COLO829 (cell line): ENCODE measurements at places on chromosomes 3 and 15.

GRCh38 chr15:76763554-76763953 lies 141.6 kb downstream of the SCAPER start:
- DNase-seq, result no peak

- DNase-seq, result no peak
Measured at GRCh38 chr15:79815468-79815867, 81.3 kb downstream of the MTHFS start.

DNA sequence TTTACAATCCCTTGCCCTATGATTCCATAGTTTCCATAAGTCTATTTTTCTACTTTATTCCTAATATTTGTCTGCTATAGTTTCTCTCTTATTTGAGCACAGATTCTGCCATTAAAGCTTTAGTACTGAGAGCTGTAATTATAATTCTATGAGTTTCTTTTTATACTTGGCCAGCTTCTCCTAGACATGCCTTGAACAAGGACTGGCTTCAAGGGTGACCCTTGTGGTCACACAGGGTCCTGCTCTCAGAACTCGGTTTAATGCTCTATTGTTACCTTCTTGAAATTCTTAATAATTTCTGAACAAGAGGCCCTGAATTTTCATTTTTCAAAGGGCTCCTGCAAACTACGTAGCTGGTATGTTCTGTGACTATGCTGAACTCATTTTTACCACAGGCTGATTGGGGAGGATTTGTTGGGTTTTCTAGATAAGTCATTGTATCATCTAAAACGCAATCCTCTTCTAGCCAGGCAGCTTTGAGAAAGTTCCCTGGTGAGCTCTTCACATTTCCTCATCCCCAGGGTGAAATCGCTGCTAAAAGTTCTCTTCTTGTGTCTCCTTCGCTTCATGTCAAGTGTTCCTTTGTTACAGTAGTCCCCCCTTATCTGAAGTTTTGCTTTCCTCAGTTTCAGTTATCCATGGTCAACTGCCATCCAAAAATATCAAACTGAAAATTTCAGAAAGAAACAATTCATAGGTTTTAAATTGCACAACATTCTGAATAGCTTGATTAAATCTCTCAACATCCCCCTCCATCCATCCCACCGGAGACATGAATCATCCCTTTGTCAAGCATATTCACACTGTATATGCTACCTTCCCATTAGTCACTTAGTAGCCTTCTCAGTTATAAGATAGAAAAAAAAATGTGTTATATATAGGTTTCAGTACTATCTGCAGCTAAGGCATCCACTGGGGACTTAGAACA lies 12.6 kb upstream of the PLCL2 start:
- peak; percentile 38 for DNase-seq

- peak; percentile 53 for DNase-seq
Measured at GRCh38 chr15:43958861-43959330, 132.1 kb downstream of the WDR76 start.

DNA sequence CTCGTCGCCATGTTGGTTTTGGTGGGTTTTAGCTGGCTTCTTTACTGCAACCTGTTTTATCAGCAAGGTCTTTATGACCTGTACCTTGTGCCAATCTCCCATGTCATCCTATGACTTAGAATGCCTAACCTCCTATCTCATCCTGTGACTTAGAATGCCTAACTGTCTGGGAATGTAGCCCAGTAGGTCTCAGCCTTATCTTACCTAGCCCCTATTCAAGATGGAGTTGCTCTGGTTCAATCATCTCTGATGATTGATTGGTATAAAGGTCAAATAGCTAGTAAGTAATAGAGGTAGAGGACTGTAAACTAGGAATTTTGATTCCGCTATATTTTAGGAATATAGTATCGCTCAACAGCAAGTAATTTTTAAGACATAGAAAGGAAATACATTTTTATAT lies 1.3 kb upstream of the ACKR2 start:
- DNase-seq, result no peak

- DNase-seq, result no peak
Measured at GRCh38 chr15:31563421-31563820, 236.8 kb downstream of the KLF13 start.

- DNase-seq, result no peak
Measured at GRCh38 chr15:62440362-62441105, 275.4 kb upstream of the C2CD4B start.

- peak; percentile 75 for DNase-seq
Measured at GRCh38 chr3:184289426-184289938, 9.6 kb upstream of the PSMD2 start.

- DNase-seq, result no peak
Measured at GRCh38 chr3:62672988-62673313, 202.3 kb downstream of the CADPS start.

- DNase-seq, result no peak
Measured at GRCh38 chr3:58537412-58538301, 667 bp upstream of the ACOX2 start.

DNA sequence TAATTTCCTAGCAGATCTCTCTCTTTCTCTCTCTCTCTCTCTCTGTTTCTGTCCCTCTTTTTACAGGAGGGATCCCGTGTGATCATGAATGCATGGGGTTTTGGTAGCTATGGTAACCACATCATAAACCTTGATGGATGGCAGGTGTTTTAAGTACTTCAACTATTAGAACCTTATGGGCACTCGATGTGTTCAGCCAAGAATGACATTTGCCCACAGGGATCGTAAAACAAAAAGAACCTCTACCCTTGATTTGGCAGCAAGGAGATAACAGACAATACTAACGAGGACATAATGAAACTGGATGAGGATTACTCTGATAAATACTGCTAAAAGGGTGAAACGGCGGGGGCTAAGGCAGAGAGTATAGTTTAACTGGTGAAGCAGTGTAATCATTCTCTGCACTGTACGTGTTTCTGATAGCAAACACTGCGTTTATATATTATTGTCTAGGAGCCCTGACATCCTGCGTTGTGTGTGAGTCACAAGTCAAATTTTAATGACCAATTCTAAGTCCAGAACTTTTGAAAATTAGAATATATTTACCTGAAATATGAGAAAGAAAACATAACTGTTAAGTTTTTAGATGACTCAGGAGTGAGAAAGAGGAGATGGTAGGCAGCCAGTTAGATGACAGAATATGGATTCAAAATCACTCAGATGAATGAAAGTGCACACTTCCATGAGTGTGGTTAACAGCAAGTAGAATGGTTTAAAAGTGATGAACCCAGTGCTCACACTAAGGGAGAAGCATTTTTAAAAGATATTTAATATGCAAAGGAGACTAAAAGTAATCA lies 80.3 kb downstream of the OTOL1 start:
- DNase-seq, result no peak

DNA sequence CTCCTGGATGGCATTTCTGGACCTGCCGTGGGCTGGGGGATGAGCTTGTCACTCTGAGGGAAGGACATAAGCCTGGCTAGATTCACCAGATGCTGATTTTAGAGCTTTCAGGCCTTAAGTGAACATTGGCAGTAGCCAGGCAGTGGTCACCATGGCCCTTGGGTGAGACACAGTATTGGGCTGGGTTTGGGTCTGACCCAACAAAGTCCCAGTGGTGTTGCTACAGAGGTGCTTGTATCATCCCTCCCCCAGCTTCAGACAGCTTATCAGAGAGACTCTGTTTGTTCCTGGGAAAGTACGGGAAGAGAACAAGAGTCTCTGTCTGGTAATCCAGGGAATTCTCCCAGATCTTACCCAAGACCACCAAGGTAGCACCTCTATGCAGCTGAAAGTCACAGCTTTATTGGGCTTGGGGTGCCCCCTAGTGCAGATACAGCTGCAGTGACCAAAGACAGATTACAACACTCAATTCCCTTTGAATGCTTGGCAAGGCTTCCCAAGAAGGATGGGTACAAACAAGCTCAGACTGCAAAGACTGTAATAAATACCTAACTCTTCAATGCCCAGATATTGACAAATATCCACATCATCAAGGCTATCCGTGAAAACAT lies 9.8 kb upstream of the RUVBL1 start:
- DNase-seq, result no peak

DNA sequence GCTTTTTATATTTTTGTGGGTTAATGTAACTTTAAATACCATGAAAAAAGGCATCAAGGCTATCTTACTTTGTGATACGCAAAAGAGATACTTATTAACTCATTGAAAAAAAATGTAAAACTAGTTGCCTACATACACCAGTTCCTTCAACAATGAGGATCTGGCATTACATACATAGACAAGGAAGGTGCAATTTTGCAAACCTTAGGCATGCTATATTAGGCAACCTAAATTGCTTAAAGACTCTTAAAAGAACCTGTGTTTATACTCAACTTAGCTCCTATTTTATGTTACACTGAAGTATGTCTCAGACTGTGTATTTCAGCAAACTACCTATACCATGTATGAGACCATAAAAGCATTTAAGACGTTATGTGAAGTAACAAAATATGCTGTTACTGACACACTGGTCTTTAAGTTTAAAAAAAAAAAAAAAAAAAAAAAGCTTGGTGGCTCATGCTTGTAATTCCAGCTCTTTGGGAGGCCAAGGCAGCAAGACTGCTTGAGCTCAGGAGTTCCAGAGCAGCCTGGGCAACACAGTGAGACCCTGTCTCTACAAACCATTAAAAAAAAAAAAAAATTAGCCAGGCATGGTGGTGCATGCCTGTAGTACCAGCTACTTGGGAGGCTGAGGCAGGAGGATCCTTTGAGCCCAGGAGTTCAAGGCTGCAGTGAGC lies 9.1 kb downstream of the TASOR start:
- no peak for DNase-seq

DNA sequence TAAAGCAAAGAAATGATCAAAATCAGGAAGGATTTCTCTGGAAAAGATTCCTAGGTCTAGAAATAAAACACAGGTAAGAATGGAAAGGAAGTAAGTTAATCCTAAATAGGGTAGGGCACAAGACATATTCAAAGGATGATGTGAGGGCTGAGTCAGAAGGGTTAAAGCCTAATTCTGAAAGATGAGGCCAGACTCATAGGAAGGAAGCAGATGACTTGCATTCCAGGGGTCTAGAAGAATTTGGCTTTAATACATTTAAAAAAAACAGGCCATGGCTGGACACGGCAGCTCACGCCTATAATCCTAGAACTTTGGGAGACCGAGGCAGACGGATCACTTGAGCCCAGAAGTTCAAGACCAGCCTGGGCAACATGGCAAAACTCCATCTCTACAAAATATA lies 3.2 kb downstream of the SSR3 start:
- DNase-seq, result no peak

DNA sequence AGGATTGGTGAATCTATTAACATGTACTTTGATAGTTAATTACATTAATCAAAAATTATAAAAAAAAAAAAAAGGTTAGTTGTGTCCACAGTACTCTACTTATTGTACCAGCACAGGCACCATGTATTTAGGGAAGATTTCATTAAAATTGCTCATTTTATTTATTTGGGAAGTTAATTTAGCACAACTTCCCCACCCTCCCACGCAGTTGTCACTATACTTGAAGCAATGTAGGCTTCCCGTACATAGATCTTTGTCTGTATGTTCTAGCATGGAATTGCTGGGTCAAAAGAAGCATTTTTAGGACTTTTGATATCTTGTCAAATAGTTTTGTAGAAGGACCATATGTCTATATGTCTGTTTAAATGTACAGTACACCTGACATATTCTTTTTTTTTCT lies 4.4 kb downstream of the GPR27 start:
- DNase-seq, result no peak

DNA sequence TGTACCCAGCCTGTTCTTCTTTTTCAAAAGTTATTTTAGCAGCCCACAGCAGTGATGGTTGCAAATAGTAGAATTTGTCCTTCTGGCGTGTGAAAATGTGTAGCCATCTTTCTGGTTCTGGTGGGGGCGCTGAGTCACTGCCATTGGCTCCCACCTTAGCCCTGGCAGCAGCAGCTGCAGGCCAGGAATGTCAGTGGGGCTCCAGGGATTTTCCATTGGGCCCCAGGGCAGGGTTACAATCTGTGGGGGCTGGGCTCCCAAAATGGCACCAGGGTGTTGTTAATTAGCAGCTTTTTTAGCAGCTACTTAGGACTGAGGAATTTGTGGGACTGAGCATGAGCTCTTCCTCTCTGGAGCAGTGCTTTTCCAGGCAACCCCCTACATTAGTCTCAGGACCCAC lies 38.9 kb downstream of the TOPAZ1 start:
- DNase-seq, result no peak

DNA sequence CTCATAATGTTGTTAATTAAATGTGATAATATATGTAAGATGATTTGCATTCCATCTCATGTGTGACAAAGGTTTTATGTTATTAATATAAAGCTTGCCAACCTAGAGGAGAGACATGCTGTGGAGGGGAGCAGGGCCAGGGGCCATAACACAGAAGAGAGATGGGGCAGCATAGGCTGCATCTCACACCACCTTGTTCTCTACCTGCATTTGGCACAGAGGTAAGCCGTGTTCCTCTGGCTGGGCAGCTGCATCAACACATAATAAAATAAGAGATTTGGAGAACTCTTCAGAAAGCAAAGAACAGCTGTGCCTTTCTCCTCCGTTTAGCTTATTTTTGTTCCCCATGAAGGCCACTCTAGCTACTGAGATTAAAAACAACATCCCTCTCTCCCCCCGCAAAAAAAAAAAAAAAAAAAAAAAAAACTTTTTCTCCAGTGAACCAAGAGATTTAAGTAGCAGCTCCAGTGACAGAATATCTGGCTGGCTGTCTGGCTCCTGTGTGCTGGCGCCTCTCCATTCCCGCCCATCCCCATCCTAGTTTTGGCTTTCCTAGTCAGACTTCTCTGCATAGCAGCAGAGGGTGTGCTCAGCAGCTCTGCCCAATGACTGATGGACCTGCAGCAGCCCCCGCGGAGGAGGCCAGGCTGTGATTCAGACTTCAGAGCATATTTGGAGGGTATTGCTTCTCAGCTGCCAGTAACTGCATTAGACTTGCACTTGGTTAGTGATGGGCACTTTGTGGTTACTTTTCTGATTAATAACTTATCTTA lies 52.2 kb upstream of the STXBP5L start:
- DNase-seq, result peak; percentile 12

GRCh38 chr3:52019352-52020080 lies 23.8 kb upstream of the RPL29 start:
- peak; percentile 67 for DNase-seq

- no peak for DNase-seq
Measured at GRCh38 chr3:76624164-76624563, 415.7 kb upstream of the ROBO2 start.

GRCh38 chr15:86135041-86135440 lies 55.4 kb downstream of the AGBL1 start:
- no peak for DNase-seq

DNA sequence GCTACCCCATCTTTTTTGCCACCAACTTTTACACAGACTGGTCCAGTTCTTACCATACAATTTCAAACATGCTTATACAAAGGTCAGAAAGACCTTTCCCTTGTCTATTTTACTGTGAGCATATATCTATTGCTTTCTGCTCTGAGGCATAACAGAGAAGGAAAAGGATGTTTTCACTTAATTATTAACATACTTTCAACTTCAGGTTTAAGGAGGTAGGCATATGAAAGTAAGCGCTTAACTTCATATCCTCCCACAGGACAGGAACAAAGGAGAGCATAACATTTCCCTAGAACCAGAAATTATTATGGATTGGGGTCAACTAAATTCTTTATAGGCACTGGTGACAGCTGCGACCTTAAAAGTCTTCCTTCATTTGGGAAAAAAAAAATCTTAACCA lies 1.1 kb downstream of the MYEF2 start:
- no peak for DNase-seq

DNA sequence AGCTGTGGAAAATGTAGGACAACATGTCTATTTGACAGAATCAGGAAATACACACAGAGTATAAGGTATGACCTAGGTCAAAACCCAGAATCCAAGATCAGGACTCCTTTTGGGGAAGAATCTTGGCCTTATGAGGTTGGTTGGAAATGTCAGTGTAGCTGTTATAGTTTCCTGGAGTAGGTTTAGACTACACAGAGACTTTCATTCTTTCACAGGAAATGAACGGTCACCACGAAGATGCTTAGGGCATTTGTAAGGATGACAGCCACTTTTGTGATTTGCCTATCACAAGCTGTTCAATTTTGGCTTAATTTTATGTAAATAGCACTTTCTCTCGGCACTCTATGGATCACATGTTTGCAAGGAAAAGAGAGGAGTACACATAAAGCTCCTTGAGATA lies 18.6 kb upstream of the ZBTB20 start:
- DNase-seq, result peak; percentile 68
